ENCODE measurements at places on chromosomes 13 and 19.

DNA sequence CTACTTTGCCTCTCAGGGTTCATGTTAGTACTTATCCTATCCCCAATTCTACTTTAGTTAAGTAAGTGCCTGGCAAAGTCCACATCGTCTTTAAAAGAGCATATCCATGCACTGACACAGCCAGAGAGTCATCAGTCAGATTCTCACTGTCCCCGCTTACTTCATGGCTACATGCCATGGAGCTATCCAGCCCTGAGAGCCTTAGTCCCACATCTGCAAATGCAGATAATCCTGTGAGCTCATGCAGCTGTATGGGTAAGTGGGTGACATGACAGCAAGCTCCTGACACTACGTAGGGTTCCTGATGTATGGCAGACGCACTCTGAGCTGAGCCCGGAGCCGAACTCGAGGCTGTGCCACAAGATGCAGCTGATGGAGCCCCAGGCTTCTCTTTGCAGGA, 661.5 kb downstream of the LIG4 start:
- no peak for DNase-seq

GRCh38 chr19:28876609-28877123, 336.3 kb downstream of the UQCRFS1 start:
- DNase-seq = no peak

GRCh38 chr19:3129112-3129511, 6.7 kb upstream of the GNA15 start:
- no peak for DNase-seq

- DNase-seq = no peak
Measured at GRCh38 chr13:41296879-41297646, 14.0 kb upstream of the NAA16 start.

DNA sequence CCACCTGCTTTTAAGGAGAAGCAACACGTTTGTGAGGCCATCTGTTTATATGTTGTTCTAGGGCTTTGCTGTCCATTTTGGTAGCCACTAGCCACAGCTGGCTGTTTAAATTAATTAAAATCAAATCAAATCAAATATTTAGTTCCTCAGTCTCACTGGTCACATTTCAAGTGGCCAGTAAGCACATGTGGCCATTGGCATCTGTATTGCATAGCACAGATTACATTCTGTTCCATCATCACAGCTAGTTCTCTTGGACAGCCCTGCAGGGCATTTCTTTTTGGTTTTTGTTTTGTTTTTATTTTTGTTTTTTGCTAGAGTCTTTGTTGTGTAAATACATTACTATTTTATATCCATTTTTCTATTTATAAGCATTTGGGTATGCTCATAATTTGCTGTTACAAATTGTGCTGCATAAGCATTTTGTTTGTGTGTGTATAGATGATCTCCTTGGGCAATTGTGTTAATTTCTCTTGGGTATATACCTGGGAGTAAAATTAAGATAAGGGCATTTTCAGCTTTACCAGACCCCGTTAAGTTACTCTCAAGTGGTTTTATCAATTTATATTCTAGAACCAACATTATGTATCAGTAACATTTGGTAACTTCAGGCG, 31.3 kb downstream of the SAE1 start:
- no peak for DNase-seq

GRCh38 chr19:14053500-14053899, 8.4 kb downstream of the PALM3 start:
- DNase-seq = no peak

GRCh38 chr19:50362656-50363424, 2.6 kb downstream of the NAPSA start:
- DNase-seq = no peak

DNA sequence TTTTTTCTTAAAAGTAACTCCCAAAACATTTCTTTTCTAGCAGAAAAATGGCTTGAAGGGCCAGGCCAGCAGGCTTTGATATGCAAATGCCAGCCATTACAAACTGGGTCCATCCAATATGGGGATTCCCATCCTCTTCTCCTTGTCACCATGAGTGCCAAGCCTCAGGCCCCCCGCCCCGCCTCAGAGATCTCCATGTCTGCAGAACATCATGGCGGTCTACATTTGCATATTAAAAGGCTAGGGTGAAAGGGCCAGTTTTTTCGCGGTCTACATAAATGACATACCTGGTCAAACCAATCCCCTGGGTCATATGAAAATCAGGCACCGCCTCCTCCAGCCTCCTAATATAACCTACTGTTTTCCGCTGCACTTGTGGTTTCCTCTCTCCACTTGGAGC, 1327.6 kb downstream of the UQCRFS1 start:
- DNase-seq = no peak

- DNase-seq = no peak
Measured at GRCh38 chr13:77040835-77041234, 13.9 kb upstream of the FBXL3 start.

DNA sequence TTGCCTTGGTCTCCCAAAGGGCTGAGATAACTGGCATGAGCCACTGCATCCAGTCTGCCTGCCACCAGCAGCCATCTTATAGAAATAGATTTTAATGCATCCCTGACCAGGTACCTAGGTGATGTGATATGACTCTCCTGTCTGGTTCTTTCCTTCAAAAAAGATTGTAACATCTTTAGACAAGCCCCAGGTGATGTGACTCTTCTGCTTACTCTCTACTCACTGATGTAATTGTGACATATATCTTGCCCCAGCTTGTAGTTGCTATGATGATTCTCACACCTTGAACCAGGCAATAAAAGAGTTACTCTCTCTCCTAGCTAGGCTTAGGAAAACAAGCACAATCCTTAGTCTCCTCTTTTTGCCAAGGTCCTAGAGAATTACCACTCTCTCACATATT, 30.6 kb upstream of the ZNF681 start:
- no peak for DNase-seq

DNA sequence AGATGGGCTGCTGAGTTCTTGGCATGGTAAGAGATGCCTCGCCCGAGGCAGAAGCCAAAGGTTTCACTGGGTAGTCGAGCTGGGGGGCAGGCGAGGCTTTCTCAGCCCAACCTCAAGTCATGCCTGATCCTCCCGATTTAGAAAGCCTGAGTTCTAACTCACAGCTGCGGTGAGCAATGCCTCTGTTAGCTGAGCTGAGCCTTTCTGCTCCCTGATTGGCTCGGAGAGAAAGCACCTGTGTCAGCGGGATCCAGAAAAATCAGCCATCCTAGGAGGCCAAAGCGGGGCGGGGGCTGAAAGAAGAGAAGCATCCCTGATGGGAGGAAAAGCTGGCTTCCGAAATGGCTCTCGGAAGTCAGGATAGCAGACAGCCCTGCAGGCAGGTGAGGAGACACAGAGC, 44.7 kb downstream of the CACNA1A start:
- DNase-seq = no peak

GRCh38 chr13:80962855-80963254, 621.9 kb upstream of the SPRY2 start:
- DNase-seq = no peak

- no peak for DNase-seq
Measured at GRCh38 chr13:85729296-85729695, 69.9 kb downstream of the SLITRK6 start.

DNA sequence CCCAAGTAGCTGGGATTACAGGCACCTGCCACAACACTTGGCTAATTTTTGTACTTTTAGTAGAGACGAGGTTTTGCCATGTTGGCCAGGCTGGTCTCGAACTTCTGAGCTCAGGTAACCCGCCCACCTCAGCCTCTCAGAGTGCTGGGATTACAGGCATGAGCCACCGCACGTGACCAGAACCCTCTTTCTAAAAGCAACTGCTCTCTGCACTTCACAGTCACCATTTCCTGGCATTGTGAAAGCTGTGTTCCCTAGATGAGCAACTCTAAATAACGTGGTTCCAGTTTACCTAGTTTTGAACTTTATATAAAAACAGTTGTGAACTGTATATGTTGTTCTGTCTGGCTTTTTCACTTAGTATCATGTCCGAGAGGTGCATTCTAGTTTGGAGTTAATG, 152.9 kb downstream of the SIPA1L3 start:
- no peak for DNase-seq

GRCh38 chr19:35017507-35017906, 12.8 kb upstream of the SCN1B start:
- DNase-seq = no peak

All from stimulated activated CD8-positive, alpha-beta memory T cell treated with anti-CD3 and anti-CD28 coated beads, Interleukin-4, amount 100 ng/mL, for 1 hour (primary cell).